ENCODE measurements at places on chromosomes 3 and 15.

DNA sequence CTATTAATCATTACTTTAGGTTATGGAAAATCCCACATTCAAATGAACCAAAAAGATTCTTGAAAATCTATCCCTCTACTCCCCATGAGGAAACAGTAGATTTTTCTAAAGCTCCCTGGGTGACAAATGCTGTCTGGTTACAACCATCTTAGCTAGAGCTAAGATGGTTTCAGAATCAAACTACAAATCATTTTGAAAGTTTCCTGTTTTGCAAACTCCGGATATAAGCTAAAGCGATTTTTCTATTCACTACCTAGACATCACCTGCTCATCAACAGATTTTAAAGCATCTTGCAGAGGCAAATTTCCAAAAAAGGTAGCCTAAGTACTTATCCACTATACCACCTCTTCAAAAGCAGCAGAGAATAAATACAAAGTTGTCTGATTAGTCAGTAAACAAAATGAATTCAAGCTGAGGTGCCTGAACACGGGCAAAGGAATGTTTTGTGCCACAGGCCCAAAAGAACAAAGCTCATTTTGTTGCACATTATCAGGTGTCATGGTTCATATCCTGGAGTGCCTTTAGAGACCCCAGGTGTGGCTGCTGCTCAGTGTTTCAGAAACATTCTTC lies 204.9 kb downstream of the TNIK start:
- DNase-seq, result no peak

- no peak for DNase-seq
These were observed 211.4 kb downstream of the TUSC7 start for GRCh38 chr3:116920826-116921610.

GRCh38 chr3:124438813-124439212 lies 291.4 kb upstream of the UMPS start:
- DNase-seq, result no peak

DNA sequence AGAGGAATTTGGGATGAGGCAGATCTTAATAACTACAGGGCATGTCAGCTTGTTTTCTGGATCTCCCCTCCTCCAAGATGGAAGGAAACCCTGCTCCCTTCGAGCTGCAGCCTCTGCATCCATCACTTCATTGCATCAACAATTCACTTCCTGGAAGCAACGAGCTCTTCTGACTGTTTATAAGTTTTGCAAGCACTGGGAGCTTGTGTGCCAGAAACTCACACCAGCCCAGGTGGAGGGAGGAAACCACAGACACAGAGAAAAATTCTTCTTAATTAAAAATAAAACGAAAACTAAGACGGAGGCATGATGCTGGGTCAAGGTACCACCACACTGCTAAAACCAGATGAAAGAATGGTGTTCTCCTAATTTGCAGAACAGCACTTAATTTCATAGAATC lies 10.6 kb downstream of the LRIG1 start:
- no peak for DNase-seq

DNA sequence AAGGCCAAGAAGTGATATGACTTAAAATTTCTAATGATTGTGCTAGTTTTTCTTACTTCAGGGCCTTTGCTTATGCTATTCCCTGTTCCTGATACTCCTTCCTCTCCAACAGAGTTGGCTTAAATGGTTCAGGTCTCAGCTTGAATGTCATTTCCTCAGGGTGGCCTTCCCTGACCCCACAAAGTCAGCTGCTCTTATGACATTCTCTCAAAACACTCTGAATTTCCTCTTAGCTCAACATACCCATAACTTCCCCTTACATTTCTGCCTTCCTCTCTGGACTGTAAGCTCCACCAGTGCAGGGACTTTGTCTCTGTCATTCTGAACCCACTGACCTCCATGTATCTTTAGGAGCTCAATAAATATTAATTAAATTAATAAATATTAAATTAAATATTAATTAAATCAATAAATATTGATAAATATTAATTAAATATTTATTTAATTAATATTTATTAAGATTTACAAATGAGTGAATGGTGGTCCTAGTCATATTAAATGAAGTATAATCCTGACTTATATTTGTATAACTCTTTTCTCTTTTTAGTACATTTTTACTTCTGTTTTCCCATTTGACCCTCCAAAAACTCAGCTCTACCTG lies 17.9 kb upstream of the TMCC1 start:
- DNase-seq, result no peak
